ENCODE measurements at places on chromosomes 11 and 22. TPM values are rescaled to one million over a fixed set of nuclear protein-coding genes. Genes with fewer than 3 reads are reported as not detected.

DNA sequence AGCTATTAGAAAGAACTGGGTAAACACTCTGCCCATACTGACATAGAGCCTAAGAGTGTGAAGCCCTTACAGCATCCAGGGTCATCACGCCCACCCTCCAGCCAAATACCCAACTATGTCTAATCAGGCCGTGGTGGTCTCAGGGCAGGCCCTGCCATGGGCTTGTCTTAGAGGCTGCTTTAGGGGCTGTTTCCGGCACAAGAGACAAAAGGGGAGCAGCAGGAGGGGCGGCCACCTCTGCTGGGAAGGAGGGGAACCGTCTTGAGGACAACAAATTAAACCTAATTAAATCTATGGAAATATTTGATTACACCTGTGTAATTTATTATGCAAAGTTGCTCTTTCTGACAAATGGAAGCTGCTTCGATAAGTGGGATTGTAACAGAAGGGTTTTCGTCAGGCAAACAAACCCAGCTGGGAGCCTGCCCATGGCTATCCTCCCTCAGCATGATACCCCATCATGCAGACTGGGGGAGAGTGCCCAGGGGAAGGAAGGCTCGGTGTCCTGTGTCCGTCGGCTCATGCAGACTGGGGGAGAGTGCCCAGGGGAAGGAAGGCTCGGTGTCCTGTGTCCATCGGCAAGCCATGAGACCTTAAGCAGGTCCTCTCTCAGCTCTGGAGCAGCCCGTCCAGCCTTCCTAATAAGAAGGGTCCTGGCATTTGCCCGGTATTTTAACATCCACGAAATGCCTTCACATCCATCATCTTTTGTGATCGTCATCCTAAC lies 163.6 kb upstream of the B3GAT1 start:
- DNase-seq, result peak; percentile 55
- no peaks in the 10 kb centered on the region for H3K4me1 ChIP-seq
- H3K27me3 ChIP-seq, result no peaks in the 10 kb centered on the region
- H3K27ac ChIP-seq, result no peak overlapping the region
- no peaks in the 10 kb centered on the region for H3K36me3 ChIP-seq
- no peak overlapping the region for H3K4me3 ChIP-seq

GAS2L1 gene
- total RNA-seq, result 17.4 TPM

DNA sequence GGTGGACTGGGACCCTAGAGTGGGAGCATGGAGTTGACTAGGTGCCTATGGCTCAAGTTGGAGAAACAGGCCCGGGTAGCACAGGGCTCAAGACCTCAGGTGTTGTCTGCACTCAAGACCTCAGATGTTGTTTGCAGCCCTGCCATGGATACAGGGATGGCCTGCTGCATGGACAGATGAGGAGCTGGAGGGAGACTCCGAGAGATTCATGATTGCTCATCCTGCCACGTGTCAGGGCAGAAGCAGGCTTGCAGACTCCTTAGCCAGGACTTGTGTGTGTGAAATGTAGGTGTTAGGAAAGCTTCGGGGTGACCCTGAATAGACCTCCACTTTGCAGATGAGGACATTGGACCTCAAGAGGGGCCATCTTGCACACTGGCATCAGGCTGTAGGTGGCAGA lies 921 bp downstream of the CCDC116 start:
- peaks cover 7% of the 10 kb centered on the region for H3K4me1 ChIP-seq
- H3K27ac ChIP-seq, result no peak overlapping the region
- no peaks in the 10 kb centered on the region for H3K27me3 ChIP-seq

TPBGL gene
- 1.7 TPM for total RNA-seq
